Spleen (tissue), 13 donors: ENCODE measurements at places on chromosomes 16 and 17. TPM values are rescaled to one million over a fixed set of nuclear protein-coding genes. Genes with fewer than 3 reads are reported as not detected.

- no peak for DNase-seq
- H3K4me3 ChIP-seq, result no peak overlapping the region
- H3K4me1 ChIP-seq, result peaks cover 17% of the 10 kb centered on the region
- H3K27me3 ChIP-seq, result no peaks in the 10 kb centered on the region
These were observed 4.9 kb upstream of the PHAF1 start for GRCh38 chr16:67104845-67105244.

DNA sequence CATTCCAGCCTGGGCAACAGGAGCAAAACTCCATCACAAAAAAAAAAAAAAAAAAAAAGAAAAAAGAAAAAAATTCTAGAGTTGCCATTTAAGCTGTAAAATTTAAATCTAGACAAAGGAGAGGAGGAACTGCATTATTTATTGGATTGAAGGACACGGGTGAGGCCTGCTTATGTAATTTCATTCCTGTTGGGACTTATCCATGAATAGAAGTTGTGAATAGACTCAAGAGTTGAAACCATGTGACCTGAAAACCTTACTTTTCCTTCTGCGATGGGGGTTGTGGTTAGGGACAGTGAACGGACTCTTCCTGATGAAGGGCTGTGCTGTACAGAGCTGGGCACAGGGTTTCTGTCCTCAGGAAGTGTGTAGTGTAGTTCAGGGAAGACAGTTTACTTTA is 22.5 kb downstream of the BANP start:
- no peak overlapping the region for H3K4me3 ChIP-seq
- no peak overlapping the region for H3K27ac ChIP-seq
- no peaks in the 10 kb centered on the region for H3K27me3 ChIP-seq
- no peak for DNase-seq
- H3K4me1 ChIP-seq, result no peaks in the 10 kb centered on the region
- peaks cover 5% of the 10 kb centered on the region for H3K36me3 ChIP-seq

DNA sequence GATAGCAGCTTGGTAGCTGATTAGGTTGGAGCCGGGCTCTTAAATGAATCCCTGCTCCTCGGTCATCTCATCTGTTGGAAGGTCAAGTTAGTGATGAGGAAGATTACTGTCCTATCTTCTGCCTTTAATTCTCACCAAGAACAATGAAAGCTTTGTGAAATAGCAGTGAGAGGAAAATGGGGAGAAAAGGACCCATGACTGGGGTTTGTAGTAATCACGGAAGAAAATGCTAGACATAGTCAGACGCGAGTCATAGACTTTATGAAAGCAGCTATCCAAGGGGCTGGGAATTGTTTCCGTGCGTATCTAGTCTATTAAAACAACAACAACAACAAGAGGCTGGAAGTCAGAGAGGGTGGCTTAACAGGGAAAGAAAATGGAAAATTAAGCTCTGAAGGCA is 18.3 kb downstream of the PIK3R5 start:
- no peak for DNase-seq
- no peak overlapping the region for H3K27ac ChIP-seq
- H3K4me1 ChIP-seq, result peaks cover 53% of the 10 kb centered on the region
- H3K4me3 ChIP-seq, result no peak overlapping the region
- H3K36me3 ChIP-seq, result peaks cover 30% of the 10 kb centered on the region
- H3K27me3 ChIP-seq, result no peaks in the 10 kb centered on the region

KRTAP4-7 gene
- not detected for polyA plus RNA-seq

GRCh38 chr17:48547808-48548522 is 3.1 kb upstream of the HOXB2 start:
- H3K4me1 ChIP-seq, result peaks cover 11% of the 10 kb centered on the region
- H3K27ac ChIP-seq, result peak overlapping the region; percentile 88
- peaks cover 13% of the 10 kb centered on the region for H3K36me3 ChIP-seq
- H3K27me3 ChIP-seq, result peaks cover 18% of the 10 kb centered on the region
- H3K4me3 ChIP-seq, result no peak overlapping the region
- no peak for DNase-seq

DNA sequence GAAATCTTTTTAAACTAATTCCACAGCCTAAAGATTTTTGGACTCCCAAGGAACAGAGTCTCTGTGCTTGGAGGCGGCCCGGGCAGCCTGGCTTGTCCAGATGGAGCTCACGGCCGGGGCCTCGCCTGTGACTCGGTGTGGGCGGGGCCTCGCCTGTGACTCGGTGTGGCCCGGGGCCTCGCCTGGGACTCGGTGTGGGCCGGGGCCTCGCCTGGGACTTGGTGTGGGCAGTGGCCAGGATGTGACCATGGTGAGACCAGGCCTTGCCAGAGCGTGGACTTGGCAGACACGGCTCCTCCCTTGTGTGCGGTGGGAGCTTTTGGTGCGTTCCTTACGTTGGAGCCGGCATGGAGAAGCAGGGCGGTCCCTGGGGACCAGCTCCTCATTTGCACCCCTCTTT is 92.3 kb downstream of the METRNL start:
- H3K27me3 ChIP-seq, result no peaks in the 10 kb centered on the region
- no peaks in the 10 kb centered on the region for H3K4me1 ChIP-seq
- no peaks in the 10 kb centered on the region for H3K36me3 ChIP-seq
- H3K4me3 ChIP-seq, result no peak overlapping the region
- H3K27ac ChIP-seq, result no peak overlapping the region

DNASE1L2 gene
- 2.2 TPM for polyA plus RNA-seq

PDE6G gene
- polyA plus RNA-seq, result 27.0 TPM

DNA sequence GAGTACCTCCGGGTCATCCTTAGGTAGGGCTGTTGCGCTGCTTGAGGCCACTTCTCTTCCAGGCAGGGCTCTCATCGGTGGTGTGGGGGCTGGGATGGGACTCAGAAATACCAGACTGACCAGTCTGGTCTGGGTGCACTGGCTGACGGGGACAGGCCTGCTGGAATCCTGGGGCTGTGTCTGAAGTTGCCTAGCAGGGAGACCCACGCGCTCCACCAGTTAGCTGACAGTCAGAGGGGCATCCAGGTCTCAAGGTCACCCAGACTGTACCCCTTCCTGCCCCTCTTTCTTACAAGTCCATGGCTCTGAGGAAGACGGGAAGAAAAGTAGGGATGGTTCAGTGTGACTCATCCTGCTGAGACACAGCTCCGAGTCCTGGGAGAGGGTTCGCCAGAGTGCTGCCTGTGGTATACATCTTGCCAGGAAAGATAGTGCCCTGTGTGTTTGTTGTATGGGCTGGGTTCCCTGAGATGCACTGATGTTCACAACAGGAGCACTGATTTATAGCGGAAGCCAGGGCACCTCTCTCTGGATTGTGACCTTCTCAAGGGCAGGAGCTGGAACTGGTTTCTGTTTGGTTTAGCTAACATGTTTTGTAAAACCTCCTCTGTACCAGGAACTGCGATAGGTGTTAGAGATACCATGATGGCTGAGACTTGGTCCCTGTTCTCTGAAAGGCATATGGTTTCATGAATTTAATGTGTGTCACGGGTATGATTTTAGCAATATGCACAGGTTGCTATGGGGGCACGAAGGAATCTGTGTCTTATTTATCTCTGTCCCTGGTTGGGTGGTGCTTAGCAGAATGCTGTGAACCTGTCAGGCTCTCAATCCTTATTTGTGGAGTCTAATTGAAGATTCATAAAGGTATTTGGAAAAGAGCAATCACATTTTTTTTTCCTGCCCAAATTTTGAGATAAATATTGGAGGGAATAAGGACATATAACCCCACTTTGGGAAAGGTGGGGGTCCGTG is 97.5 kb downstream of the OR1D5 start:
- H3K27ac ChIP-seq, result no peak overlapping the region
- H3K4me1 ChIP-seq, result no peaks in the 10 kb centered on the region
- no peak overlapping the region for H3K4me3 ChIP-seq

- H3K4me1 ChIP-seq, result no peaks in the 10 kb centered on the region
- H3K27ac ChIP-seq, result no peak overlapping the region
- no peaks in the 10 kb centered on the region for H3K27me3 ChIP-seq
- no peak overlapping the region for H3K4me3 ChIP-seq
- no peak for DNase-seq
These were observed 424.1 kb downstream of the CA10 start for GRCh38 chr17:51734462-51734861.

DNA sequence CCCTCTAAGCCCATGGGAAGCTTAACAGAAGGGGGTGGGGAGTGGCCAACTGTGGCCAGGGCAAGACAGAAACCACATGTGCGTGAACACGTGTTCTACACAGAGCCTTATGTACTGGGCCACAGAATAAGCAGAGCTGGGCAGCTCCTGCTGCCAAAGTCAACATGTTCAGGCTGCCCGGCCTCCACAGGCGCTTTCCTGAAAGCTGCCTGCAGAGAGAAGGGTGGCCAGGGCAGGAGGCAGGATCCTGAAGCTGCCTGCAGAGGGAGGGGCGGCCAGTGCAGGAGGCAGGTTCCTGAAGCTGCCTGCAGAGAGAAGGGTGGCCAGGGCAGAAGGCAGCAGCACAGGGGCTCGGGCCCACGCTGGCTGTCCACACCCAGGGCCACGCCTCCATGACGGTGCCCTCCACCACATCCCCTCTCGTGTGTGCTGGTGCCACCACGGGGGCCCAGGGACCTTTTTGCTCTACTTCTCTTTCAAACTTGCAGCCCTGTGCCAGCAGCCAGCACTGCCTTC is 79.5 kb downstream of the ANKRD11 start:
- H3K4me1 ChIP-seq, result peaks cover 88% of the 10 kb centered on the region
- no peak overlapping the region for H3K4me3 ChIP-seq
- H3K27me3 ChIP-seq, result no peaks in the 10 kb centered on the region
- H3K36me3 ChIP-seq, result no peaks in the 10 kb centered on the region

DNA sequence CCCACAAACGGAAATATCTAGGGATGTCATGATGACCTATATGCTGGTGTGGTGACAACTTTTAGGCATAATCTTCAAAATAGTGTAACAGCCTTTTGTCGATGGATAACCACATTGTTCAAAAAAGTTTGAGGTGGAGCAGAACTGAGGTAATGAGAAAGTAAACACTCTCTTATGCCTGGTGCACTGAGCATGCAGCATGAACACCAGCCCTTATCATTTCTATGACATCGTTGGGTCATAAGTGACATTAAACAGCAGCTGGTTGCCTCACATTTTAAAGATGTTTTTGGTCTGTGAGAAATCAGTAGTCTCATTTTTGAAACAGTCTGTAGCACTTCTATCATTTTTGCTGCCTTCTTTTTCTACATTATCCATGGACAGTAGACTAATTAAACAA is 1.8 kb downstream of the KRT23 start:
- H3K27ac ChIP-seq, result no peak overlapping the region
- H3K27me3 ChIP-seq, result no peaks in the 10 kb centered on the region
- no peak for DNase-seq
- H3K4me3 ChIP-seq, result peak overlapping the region; percentile 12
- no peaks in the 10 kb centered on the region for H3K36me3 ChIP-seq

GRCh38 chr16:26396511-26397235 is 670.1 kb upstream of the C16orf82 start:
- H3K27ac ChIP-seq, result no peak overlapping the region
- no peak for DNase-seq
- H3K4me1 ChIP-seq, result no peaks in the 10 kb centered on the region
- no peak overlapping the region for H3K4me3 ChIP-seq

- no peaks in the 10 kb centered on the region for H3K27me3 ChIP-seq
- no peak overlapping the region for H3K27ac ChIP-seq
- H3K4me1 ChIP-seq, result no peaks in the 10 kb centered on the region
- H3K4me3 ChIP-seq, result no peak overlapping the region
- no peaks in the 10 kb centered on the region for H3K36me3 ChIP-seq
These were observed 228.8 kb downstream of the CDH11 start for GRCh38 chr16:64892835-64893785.

GRCh38 chr16:86217001-86217890 is 293.1 kb upstream of the FOXF1 start:
- H3K4me1 ChIP-seq, result peaks cover 35% of the 10 kb centered on the region
- DNase-seq, result peak; percentile 69
- no peaks in the 10 kb centered on the region for H3K36me3 ChIP-seq
- no peak overlapping the region for H3K27ac ChIP-seq
- H3K27me3 ChIP-seq, result no peaks in the 10 kb centered on the region
- no peak overlapping the region for H3K4me3 ChIP-seq

GRCh38 chr17:78001182-78001581 is 42.7 kb downstream of the TNRC6C start:
- peaks cover 10% of the 10 kb centered on the region for H3K4me1 ChIP-seq
- no peak overlapping the region for H3K27ac ChIP-seq
- DNase-seq, result no peak

DNA sequence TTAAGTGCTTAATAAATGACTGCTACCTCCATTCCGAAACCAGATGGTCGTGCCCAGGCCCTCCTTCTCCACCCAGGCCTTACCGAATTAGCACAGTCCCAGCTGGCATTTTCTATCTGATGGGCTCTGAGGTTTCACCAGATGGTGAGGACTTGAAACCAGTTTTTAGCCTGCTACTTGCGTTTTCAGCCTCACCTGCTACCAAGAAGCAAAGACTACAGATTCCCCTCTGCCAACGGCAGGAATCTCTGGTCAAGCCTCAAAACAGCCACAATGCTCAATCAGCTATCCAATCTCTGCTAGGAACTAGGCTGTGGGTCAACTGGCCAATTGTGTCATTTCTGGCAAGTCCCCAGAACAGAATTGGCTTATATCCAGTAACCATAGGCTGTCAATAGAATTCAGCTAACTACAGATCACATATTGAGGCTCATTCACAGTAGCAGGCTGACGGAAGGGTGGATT is 11.7 kb downstream of the PECAM1 start:
- H3K27me3 ChIP-seq, result no peaks in the 10 kb centered on the region
- DNase-seq, result no peak
- peak overlapping the region; percentile 76 for H3K27ac ChIP-seq

NPIPA1 gene
- polyA plus RNA-seq, result 58.5 TPM

DNA sequence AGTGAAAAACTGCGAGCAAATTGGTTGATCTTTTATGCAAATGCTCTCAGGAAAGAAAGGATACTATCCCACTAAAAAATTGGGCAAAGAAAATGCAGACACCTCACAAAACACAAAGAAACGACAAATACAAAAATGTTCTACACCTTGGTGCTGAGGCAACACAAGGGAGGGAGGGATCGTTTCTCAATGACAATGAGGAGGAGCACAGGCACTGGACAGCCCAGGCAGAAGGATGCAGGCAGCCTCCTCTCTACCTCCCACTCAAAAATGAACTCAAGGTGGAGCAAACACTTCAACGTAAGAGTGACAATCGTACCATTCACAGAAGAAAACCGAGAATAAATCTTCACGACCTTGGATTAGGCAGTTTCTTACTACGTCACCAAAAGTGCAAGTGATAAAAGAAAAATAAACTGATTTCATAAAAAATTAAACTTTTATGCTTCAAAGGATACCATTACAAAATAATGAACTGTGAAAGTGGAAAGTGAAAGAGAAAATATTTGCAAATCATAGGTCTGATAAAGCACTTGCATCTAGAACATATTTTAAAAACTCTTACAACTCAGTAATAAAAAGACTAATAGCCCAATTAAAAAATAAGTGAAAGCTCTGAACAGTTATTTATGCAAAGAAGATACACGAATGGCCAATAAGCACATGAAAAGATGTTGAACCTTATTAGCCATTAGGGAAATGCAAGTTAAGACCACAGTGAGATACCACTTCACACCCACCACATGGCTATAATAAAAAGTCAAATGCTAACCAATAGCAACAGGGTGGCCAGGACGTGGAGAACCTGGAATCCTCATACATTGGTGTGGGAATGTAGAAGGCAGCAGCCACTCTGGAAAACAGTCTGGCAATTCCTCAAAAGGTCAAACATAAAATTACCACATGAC is 80.8 kb upstream of the TRAP1 start:
- H3K4me1 ChIP-seq, result peaks cover 78% of the 10 kb centered on the region
- peaks cover 2% of the 10 kb centered on the region for H3K36me3 ChIP-seq
- no peak for DNase-seq

CSH1 gene
- not detected for polyA plus RNA-seq
